Ovary (tissue), 10 donors: ENCODE measurements at places on chromosomes 5 and 9. TPM values are rescaled to one million over a fixed set of nuclear protein-coding genes. Genes with fewer than 3 reads are reported as not detected.

DNA sequence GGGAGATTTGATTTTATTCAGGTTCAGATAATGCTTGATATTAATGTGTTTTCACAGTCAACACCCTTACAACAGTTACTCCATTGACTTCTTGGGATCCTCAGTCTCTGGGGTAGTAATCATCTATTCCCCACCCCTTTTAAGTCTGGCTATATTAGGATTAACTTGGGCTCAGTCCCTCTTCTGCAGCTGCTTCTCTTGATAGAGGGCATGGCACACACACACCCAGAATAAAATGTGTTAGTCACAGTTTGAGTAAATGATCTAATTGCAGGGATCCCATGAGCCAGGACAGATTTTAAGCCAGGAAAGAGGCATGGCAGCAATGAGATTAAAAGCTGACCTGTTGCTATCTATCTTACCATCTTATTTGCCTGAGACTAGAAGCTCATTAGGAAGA, 53.7 kb upstream of the VLDLR start:
- no peaks in the 10 kb centered on the region for H3K36me3 ChIP-seq
- peak overlapping the region; percentile 39 for H3K27ac ChIP-seq
- peaks cover 15% of the 10 kb centered on the region for H3K4me1 ChIP-seq
- no peak overlapping the region for H3K4me3 ChIP-seq

GRCh38 chr5:167294882-167295680, 996.4 kb upstream of the WWC1 start:
- H3K36me3 ChIP-seq = no peaks in the 10 kb centered on the region
- H3K4me1 ChIP-seq = peaks cover 7% of the 10 kb centered on the region
- H3K27me3 ChIP-seq = no peaks in the 10 kb centered on the region
- H3K27ac ChIP-seq = no peak overlapping the region
- H3K4me3 ChIP-seq = no peak overlapping the region

DNA sequence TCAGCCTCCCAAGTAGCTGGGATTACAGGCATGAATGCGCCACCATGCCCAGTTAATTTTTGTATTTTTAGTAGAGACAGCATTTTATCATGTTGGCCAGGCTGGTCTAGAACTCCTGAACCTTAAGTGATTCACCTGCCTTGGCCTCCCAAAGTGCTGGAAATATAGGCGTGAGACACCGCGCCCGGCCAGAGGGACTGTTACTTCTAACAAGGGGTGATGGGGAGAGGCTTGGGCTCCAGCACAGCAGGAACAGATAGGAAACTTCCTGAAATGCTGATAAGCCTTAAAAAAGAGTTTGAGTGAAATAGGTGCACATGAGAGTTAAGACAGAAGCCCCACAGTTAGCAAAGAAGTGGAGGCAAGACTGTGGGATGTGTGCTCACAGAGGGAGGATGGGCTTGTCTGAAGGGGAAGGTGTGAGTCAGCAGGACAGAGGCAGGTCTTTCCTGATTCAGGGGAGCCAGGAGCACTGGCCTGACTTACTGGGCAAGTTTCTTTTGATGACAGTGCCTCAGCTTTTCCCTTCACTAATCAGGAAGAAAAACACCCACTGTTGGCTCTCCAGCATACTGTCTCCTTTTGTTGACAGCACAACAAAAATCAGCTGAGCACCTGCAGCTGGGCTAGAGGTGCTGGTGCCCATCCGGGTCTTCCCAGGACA, 68.4 kb downstream of the RAD23B start:
- no peaks in the 10 kb centered on the region for H3K4me1 ChIP-seq
- DNase-seq = no peak
- H3K27me3 ChIP-seq = no peaks in the 10 kb centered on the region
- no peak overlapping the region for H3K27ac ChIP-seq
- H3K36me3 ChIP-seq = no peaks in the 10 kb centered on the region

- no peak for DNase-seq
- H3K27ac ChIP-seq = no peak overlapping the region
- no peaks in the 10 kb centered on the region for H3K4me1 ChIP-seq
- H3K4me3 ChIP-seq = no peak overlapping the region
- H3K36me3 ChIP-seq = no peaks in the 10 kb centered on the region
- no peaks in the 10 kb centered on the region for H3K27me3 ChIP-seq
Observed at GRCh38 chr5:77928776-77929300, 152.7 kb upstream of the TBCA start.

- no peaks in the 10 kb centered on the region for H3K27me3 ChIP-seq
- no peak for DNase-seq
- H3K36me3 ChIP-seq = no peaks in the 10 kb centered on the region
- no peaks in the 10 kb centered on the region for H3K4me1 ChIP-seq
Observed at GRCh38 chr9:117682955-117683710, 21.1 kb upstream of the TLR4 start.

DNA sequence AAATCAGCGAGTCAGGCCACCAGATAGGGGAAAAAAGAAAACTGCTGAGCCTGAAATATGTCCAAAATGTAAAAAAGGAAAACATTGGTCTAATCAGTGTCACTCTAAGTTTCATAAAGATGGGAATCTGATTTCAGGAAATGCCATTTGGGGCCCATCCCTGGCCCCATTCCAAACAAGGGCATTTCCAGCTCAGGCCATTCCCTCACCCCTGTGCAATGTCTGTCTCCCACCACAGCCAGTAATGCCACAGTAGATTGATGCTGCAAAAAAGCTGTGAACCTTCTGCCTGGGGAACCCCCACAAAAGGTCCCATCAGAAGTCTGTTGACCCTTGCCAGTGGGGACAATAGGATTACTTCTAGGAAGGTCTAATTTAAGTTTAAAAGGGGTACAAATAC, 199.6 kb downstream of the YTHDC2 start:
- H3K27me3 ChIP-seq = no peaks in the 10 kb centered on the region
- no peak for DNase-seq
- no peaks in the 10 kb centered on the region for H3K36me3 ChIP-seq
- H3K27ac ChIP-seq = no peak overlapping the region

GRCh38 chr5:14727928-14728458, 63.5 kb downstream of the OTULIN start:
- no peak for DNase-seq
- no peaks in the 10 kb centered on the region for H3K27me3 ChIP-seq
- no peaks in the 10 kb centered on the region for H3K36me3 ChIP-seq
- no peak overlapping the region for H3K4me3 ChIP-seq

DNA sequence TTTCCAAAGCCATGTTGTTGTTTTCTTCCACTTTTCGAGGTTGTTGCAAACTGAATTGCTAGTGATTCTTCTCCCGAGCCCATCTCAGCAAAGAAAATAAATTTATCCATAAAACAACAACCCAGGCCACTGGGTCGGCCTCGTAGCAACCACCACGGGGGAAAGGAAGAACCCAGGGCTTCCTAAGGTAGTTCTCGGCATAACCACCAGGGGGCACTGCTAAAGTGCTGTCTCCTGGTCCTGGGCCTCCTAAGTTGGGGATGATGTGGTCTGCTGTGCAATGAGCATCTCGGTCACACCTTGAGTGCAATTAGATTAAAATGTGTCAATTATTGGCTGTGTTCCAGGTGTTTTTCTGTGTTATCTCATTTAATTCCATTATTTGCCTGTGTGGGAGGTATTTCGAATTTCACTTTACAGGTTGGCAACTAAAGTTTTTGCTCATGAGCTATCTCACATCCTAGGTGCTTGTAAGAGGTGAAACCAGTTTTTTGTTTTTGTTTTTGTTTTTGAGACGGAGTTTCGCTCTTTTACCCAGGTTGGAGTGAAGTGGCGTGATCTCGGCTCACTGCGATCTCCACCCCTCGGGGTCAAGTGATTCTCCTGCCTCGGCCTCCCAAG, 102.8 kb upstream of the DAP start:
- no peaks in the 10 kb centered on the region for H3K36me3 ChIP-seq
- no peak for DNase-seq
- H3K4me3 ChIP-seq = no peak overlapping the region
- H3K4me1 ChIP-seq = peaks cover 3% of the 10 kb centered on the region
- no peaks in the 10 kb centered on the region for H3K27me3 ChIP-seq
- H3K27ac ChIP-seq = no peak overlapping the region

- H3K4me3 ChIP-seq = no peak overlapping the region
- H3K27ac ChIP-seq = no peak overlapping the region
- H3K4me1 ChIP-seq = peaks cover 12% of the 10 kb centered on the region
Observed at GRCh38 chr5:126433701-126434100, 10.5 kb downstream of the GRAMD2B start.

OSMR gene
- total RNA-seq = 87.1 TPM

PGM5 gene
- total RNA-seq = 85.8 TPM

PCDHB7 gene
- 1.4 TPM for total RNA-seq

UNC13B gene
- total RNA-seq = 14.0 TPM

AK8 gene
- 9.8 TPM for total RNA-seq
